ENCODE measurements at places on chromosomes 7 and 10.

DNA sequence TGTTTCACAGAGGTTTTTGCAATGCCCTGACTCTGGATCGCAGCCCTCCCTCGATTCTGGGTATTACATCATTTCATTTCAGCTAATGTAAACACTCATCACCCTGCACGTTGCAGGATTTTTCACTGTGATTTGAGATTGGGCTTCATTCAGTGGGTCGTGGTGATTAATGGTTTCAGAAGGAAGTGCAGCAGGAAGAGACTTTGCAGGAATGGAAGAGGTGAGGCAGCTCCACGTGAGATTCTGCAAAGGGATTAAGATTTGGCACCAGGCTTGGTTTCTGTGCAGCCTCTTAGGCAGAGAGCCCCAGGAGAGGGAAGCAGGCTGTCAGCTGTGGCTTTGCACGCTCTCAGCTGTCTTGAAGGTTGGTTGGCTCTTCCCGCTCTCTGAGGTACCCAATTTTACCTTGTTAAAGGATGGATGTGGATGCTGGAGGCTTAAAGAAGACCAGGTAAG is 95.2 kb downstream of the PLCE1 start:
- DNase-seq, result no peak

DNA sequence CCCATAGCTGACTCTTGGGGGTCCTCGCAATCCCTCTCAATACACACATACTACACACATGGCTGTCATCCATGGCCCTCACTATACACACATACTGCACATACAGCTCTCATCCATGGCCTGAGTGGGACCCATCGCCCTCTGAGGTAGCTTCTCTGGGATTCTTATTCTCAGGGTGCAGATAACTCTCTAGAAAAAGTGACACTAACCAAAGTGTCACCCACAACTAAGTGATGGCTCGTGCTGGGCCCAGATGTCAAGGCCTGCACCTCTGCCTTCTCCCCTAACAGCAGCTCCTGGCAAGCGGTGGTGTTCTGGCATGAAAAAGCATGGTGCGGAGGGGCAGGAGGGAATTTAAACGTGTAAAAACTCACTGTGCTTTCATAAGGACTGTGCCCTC is 62.7 kb upstream of the ZPBP start:
- DNase-seq, result no peak

DNA sequence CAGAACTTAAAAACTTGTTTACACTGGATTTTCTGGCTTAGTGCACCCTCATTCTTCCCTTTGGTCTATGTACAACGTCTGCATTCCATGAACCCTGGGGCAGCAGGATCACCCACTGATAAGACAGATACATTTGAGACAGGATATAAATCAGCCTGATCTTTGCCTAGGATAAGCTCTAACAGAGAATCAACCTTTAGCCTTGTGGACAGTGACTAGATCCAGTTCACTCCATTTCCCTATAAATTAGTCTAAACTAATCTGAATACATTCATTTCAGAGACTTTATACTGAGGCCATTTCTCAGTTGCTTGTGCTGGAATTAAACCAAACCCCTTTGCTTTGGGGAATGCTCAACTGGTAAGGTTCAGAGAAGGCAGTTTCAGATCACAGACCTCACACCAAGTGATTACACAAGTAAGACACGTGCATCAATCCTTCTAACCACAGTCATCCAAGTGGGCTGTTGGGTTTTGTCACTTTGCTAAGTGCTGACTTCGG is 639.8 kb upstream of the FZD8 start:
- DNase-seq, result no peak

DNA sequence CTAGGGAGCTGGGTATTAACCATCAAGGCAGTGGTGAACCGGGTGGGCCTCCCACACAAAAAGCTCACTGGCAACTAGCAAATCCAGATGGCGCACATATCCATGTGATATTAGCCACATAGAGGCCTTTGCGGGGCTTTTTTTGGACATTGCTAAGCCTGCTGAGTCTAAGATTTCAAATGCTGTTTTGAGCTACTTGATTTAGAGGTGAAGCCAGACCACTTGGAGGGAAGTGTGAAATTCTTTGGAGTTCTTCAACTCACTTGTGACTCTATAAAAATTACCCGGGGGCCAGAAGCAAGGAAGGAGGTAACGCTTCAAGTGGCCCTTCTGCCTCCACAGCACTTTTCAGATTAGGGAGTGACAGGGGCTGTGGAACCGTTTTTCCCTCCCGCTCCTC is 619.8 kb upstream of the GALNT17 start:
- DNase-seq, result no peak

GRCh38 chr10:129161150-129161549 is 305.9 kb upstream of the MGMT start:
- DNase-seq, result no peak

- no peak for DNase-seq
These were observed 387.0 kb upstream of the KCND2 start for GRCh38 chr7:119886007-119886406.

GRCh38 chr10:29820890-29821461 is 186.2 kb upstream of the SVIL start:
- no peak for DNase-seq

GRCh38 chr7:28661826-28662595 is 249.7 kb downstream of the CREB5 start:
- DNase-seq, result no peak

DNA sequence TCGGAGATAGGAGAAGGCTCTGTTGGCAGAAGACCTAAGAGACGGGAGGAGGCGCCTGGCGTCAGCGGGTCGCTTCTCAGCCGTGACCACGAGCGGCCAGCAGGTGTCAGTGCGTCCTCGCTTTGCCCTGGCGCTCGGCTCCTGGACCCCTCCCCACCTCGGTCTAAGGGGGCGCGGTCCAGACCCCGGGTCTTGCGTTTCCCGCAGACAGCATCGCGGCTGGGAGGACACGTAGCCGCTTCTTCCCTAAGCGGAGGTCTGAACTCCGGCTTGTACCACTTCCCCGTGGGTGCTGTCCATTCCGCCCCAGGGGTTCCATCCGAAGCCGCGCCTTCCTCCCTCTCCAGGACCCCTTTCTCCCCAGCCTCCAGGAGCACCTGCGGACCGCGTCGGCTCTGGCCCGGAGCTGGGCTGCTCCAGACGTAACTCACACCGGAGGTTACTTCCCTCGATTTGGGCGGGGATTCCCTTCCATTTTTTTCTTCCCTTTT is 593 bp upstream of the ADRA2A start:
- DNase-seq, result no peak

DNA sequence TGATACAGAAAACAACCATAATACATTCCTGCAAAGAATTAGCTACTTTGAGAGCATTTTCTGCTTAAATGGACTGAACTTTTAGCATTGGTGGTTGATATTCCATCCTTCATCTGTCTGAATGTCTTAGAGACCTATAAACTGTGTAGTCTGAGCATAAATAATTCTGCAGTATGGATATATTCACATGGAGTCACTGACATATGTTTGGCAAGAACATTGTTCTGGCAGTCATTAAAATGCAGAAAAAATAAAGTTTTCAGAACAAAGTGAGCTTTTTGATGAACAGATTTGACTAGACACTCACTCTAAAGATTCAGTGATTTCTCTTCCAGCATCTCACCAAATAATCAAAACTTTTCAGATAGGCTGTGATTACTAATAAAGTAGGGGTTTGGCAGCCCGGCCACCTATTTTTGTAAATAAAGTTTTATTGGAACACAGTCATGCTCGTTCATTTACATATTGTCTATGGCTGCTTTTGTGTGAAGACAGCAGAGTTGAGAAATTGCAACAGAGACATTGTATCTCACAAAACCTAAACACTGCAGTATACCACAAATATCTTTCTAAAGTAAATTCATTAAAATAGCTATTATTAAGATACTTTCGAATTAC is 44.1 kb upstream of the RAPGEF5 start:
- DNase-seq, result no peak

DNA sequence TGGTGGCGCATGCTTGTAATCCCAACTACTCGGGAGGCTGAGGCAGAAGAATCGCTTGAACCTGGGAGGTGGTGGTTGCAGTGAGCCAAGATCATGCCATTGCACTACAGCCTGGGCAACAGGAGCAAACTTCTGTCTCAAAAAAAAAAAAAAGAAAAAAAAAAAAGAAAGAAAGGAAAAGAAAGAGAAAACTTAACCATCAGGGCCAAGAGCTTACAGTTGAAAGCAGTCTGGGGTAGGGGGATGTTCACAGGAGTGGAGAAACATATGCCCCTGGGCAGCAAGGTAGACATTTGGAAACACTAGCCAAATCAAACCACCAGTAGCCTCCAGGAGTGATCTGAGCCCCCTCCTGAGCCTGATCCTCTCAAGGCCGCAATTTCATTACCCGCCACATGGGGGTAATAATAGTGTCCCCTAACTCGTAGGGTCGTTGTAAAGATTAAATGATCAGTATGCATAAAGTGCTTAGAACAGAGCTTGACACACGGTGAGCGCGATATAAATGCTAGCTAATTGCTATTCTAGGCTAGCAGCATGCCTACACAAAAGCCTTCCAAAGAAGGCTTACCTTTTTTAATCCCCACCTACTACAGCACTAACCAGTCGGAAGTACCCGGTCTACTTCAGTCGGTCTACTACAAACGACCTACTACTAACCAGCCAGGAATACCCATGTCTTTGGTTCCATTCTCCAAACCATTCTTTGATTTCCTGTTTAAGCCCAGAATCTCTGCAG is 274.3 kb upstream of the NEBL start:
- no peak for DNase-seq

DNA sequence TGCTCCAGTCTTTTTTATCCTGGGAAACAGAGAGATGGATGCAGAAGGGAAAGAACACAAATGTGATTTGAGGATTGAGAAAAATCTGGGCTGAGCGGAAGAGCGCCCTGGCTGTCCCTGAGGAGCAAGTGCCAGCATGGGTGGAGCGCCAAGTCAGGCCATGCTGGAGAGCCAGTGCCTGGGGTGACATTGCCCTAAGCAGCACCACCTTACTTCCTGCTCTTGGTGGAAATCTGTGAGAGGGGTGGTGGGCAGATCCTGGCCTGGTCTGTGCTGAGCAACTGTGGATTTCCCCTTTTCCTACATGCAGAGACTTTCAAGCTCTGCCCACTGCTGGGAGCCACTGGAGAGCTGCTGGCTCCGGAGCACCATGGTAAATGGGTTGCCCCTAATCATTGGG is 36.9 kb downstream of the DDIT4 start:
- no peak for DNase-seq

DNA sequence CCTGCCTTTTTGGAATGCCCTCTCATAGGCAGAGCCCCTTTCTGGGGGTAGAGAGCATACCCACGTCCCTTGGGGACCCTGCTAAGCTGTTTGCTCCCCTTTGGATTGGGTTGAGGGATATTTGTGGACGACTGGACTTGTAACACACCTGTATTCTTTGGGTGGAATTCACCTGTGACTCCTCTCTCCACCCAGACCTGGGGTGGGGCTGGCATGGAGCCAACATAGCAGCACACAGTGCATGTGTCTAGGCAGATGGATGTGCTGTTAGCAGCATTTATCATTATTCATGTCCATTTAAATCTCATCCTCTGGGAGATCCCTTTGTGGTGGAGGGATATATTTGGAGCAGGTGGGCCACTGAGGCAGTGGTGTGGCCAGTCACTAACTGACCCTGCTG is 51.0 kb downstream of the CDH23 start:
- no peak for DNase-seq

DNA sequence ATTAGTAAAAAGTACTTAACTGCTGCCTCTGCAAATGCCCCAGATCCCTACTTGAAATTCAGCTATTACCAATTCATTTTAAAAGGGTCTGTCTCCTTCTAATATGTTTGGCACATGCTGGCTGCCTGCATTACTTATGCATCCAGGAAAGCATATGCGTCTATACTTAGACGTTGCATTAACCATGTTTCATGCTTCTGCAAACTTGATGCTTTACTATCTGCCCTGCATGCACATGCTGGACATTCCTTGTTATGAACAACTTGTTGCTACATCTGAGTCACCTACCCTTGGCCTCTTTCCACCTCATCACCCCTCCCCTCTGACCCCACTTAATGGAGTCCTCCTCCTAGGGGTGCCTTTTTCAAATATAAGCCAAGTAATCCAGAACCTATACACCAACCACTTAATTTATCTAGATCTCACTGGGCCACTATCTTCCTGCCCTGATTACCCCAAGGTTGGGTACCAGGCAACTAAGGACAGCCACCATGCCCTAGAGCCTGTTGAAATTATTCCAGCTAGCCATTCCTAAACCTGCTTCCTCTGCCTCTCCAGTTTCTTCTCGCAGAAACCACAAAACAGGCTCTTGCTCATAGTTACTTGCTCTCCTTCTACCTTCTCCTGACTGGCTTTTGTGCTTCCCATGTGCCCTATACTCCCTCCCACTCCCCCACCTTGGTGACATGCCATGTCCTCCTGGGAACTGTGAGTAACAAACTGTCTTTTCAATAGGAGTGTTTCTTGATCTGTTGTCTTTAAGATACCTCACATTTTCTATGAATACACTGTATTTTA is 1187.9 kb downstream of the REEP3 start:
- no peak for DNase-seq

- DNase-seq, result no peak
These were observed 74.2 kb downstream of the LSM5 start for GRCh38 chr7:32415936-32416335.

DNA sequence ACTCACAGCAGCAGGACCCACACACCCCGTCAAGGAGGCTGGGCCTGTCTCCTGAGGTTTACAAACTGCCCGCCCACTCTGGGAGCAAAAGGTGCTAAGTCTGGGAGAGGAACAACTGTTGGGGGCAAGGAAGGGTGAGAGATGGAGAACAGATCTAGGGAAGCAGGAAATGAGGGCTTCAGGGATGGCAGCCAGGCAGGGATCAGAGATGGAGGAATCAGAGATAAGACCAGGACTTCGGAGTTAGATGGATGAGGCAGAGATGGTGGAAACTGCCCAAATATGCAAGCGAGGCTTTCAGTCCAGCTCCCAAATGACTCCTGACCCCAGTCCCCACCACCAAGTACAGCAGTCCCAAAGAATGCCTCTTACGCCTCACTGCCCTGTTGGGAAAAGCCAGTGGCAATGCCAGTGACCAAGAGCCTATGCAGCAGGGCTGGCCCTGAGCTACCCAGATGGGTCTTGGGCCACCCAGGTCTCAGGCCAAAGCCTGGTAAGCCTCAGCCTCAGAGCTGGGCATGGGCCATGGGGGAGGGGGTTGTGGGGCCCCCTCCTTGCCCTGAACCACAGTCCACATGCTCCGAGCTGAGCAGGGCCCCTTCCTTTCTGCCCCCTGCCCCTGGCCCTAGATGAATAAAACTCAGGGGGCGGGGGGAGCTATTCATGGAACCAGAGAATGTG is 39.5 kb upstream of the SLF2 start:
- DNase-seq, result no peak

GRCh38 chr7:45657136-45657889 is 83.1 kb downstream of the ADCY1 start:
- no peak for DNase-seq
